CD14-positive monocyte (primary cell): ENCODE measurements at places on chromosomes 2 and 18.

- no peak for DNase-seq
These were observed 303.1 kb downstream of the TGIF1 start for GRCh38 chr18:3753106-3753505.

DNA sequence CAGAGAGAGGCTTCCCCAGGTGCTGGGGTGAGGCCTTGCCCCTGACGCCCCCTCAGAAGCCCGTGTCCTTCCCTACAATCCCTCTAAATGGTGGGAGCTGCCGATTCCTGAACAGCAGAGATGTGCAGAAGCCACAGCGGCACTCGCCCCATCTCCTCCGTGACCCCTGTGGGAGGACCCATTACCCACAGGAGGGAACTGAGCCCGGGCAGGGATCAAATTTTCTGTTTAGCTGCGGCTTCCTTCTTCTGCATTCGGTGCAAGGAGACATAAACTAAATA lies 181.2 kb upstream of the RAB6C start:
- no peak for DNase-seq

- no peak for DNase-seq
These were observed 10.7 kb upstream of the THNSL2 start for GRCh38 chr2:88159481-88159880.

DNA sequence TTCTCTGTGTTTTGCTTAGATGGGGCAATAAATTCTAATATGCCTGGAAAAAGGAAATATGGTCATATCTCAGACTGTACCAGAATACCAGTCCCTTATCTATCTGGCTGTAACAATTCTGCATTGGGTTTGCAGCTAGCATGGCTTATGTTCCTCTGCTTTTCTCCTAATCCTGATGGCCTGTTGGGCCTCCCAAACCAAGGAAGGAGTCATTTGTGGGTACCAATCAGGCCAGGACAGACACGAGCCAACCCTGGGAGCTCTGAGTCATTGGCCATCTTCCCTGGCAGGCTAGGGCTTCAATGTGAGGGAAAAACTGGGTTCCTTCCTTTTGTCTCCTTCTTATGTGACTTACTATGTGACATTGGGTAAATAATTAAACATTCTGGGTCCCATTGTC lies 12.0 kb downstream of the SMARCAL1 start:
- DNase-seq, result no peak

DNA sequence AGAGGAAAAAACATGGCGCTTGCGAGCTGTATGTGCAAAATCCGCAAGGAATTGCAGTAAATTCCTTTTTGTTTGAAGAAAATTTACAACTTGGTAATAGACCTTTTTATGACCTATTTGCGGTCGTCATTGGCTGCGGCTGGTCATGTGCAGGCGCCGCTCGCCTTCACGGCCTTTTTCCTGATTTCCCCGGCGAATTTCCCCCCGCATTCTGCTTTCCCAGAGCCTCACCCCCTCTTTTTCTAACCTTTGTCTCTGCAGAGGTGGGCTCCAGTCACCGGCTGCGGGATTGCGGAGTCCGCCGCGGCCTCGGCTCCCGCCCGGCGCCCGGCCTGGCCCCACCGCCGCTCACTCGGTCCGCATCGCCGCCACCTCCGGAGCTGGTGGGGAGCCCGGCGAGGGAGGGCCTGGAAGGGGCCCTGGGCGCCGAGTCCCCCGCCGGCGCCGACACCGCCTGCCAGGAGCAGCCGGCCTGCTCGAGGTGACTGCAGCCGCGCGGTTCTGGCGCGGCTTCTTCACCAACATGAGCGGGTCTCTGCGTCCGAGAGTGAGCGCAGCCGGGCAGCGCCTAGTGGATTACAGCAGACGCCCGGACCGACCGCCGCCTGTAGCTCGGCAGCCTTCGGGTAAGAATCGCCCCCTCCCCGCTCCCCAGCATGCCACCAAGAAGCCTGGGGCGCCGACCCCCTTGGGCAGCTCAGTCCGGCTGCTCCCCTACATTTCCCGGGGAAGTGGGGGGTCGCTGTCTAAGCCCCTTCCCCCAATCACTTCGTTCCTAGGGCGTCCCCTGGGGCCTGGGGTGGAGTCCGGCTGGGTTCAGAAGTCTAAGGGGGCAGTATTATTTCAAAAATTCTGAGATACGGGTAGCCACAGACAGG lies 7.1 kb downstream of the HOXD8 start:
- DNase-seq, result no peak

DNA sequence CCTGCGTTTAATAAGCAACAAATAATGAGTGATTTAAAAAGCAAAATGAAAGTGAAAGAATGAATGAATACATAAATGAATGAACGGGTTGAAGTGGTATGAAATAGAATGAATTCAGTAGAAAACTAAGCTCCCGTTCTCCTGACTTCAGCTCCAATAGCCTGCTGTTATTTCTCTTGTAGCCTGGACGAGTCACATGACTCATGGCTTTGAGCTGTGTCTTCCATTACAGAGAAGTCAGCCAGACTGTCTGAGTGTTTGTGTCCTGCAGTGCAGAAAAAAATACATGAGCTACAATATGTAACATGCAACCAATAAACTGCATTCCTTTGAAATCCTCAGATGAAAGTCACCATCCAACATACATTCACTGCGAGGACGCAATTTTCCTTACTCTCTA lies 21.2 kb downstream of the SCG2 start:
- no peak for DNase-seq

GRCh38 chr2:162041485-162041884 lies 32.5 kb downstream of the DPP4 start:
- no peak for DNase-seq

GRCh38 chr18:77058290-77058835 lies 74.2 kb downstream of the MBP start:
- no peak for DNase-seq

GRCh38 chr2:85992611-85993010 lies 103.8 kb upstream of the ST3GAL5 start:
- no peak for DNase-seq
